ENCODE measurements at places on chromosomes 5 and 9.

DNA sequence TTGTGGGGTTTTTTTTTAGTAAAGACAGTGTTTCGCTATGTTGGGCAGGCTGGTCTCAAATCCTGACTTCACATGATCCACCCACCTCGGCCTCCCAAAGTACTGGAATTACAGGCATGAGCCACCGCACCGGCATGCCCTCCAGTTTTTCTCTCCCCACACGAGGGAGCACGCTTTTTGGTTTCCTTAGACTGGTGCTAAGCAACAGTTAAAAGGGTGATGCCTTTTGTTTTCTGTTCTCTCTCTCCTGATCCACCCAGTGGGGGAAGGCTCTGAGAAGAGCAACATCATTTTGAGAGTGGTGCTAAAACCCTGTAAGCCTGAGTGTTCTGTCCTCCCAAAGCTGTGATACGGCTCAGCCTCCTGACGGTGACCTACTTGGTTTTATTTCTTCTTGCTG, 146.6 kb downstream of the MAN2A1 start:
- DNase-seq = no peak

DNA sequence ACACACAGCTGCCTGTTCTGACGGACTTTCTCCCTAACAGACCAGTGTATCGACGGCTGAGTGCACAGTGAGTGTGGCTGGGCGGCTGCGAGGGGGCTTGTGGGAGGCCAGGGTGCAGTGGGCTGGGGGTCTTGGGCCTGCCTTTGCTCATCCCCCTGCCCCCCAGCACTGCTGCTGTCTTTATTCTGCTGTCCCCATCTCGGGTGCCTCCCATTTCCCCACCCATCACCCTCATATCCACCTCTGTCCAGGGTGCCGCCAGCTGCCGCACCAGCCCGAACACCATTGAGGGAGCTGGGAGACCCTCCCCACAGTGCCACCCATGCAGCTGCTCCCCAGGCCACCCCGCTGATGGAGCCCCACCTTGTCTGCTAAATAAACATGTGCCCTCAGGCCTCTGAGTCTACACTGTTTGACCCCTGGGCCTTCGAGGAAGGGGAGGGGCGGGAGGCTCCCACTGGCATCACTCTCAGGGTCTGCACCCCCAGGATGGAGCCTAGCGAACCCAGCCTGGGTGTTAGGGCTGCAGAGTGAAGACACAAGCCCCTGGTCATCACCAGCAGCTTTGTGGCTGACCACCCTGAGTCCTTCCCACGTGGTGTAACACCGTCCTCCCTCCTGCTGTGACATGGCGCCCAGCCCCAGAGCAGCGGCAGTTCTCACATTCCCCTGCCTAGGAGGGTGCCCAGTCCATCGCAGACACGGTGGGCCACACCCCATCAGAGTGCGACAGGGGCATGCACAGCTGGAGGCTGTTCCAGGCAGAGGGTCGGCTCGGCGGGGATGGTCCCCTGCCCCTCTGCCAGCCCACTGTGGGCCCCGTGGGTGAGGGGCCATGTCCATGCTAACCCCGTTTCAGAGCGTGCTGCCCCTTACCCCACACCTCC, 4.0 kb downstream of the LCN2 start:
- DNase-seq = no peak

DNA sequence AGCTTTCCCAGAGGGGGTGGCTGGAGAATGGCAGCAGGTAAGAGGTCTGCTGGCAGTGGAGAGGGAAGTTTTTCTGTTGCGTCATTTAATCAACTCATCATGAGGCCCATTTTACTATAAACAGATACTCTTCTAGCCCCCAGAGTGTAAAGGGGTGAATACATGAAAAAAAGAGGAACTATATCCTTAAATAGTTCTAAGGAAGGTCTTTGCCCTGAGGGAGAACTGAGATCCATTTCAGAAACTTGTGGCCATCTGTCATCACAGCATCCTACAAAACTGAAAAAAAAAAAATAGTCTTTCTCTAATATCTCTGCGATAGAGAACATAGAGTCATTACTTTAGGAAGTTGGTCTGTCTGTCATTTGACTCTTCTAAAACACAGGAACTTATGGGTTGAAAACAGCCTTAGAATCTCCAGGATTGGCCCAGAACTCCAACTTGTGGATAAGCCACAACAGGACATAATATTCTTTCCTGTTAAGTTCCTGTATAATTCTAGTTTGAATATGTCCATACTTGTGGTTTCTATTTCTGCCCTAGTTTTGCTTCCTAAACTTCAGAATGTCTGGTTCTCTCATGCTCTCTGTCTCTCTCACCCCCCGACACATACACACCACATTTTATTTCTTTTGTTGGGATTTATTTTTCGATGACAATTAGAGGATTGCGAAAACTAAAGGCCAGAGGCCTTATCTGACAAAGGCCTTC, 238.5 kb upstream of the PIK3R1 start:
- no peak for DNase-seq

- no peak for DNase-seq
These were observed 362.8 kb downstream of the SEMA5A start for GRCh38 chr5:9182899-9183695.

- DNase-seq = no peak
These were observed 178.2 kb downstream of the ROR2 start for GRCh38 chr9:91771864-91772263.

- no peak for DNase-seq
These were observed 48.5 kb downstream of the G3BP1 start for GRCh38 chr5:151820271-151820670.

- DNase-seq = no peak
These were observed 321.9 kb downstream of the CDK5RAP2 start for GRCh38 chr9:120258096-120258495.

- no peak for DNase-seq
These were observed 52.4 kb downstream of the GALNT10 start for GRCh38 chr5:154242964-154243376.

All from activated T-cell treated with anti-CD3 and anti-CD28 coated beads for 48 hours (primary cell).